Nephron progenitor cell (in vitro differentiated cells): ENCODE measurements at places on chromosomes 3 and 15.

- no peak for DNase-seq
Measured at GRCh38 chr3:133962849-133963248, 66.9 kb downstream of the SLCO2A1 start.

- no peak for DNase-seq
Measured at GRCh38 chr3:29334706-29335105, 53.8 kb downstream of the RBMS3 start.

DNA sequence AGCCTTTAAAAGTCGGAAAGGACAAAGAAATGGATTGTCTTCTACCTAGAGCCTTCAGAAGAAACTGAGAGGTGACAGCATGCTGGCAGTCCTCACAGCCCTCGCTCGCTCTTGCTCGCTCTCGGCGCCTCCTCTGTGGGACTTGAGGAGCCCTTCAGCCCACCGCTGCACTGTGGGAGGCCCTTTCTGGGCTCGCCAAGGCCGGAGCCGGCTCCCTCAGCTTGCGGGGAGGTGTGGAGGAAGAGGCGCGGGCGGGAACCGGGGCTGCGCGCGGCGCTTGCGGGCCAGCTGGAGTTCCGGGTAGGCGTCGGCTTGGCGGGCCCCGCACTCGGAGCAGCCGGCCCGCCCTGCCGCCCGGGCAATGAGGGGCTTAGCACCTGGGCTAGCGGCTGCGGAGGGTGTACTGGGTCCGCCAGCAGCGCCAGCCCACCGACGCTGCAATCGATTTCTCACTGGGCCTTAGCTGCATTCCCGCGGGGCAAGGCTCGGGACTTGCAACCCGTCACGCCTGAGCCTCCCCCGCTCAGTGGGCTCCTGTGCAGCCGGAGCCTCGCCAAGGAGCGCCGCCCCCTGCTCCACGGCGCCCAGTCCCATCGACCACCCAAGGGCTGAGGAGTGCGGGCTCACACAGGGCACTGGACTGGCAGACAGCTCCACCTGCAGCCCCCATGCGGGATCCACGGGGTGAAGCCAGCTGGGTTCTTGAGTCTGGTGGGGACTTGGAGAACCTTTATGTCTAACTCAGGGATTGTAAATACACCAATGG lies 953.8 kb upstream of the GBE1 start:
- DNase-seq: no peak

GRCh38 chr3:122307094-122307687 lies 17.9 kb upstream of the CSTA start:
- DNase-seq: no peak

DNA sequence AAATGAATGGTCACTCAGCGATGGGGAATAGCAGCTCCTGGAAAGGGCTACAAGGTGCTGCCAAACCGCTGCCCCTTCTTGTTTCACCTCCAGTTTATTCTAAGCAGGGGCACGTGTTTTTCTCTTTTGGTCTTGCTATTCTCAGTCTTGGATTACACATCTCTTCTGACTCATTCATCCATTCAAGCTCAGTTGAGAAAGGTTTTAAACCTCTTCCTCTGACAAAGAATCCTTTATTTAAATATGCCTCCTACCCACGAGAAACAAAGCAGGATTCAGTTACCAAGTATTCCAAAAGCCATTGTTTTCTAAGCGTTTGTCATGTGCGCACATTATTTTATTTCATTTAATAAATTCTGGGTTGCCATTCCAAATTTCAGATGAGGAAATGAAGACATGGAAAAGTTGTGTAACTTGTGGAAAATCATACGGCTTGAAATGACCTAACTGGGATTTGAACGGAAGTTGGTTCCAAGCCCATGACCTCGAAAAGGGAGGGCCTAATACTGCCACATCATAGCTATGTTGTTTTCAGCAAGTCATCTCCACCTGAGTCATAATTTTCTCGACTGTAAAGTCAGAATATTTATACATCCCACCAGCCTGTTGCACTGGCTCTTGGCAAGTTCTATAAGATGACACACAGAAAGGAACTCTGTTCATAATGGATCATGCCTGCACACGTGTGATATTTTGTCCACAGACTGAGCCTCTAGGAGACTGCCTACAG lies 292.0 kb upstream of the SLCO3A1 start:
- DNase-seq: no peak

GRCh38 chr3:73786321-73786807 lies 161.6 kb upstream of the PDZRN3 start:
- no peak for DNase-seq

- no peak for DNase-seq
Measured at GRCh38 chr3:125079675-125080045, 23.9 kb upstream of the HEG1 start.

- DNase-seq: no peak
Measured at GRCh38 chr15:71496336-71496955, 313.9 kb upstream of the NR2E3 start.

DNA sequence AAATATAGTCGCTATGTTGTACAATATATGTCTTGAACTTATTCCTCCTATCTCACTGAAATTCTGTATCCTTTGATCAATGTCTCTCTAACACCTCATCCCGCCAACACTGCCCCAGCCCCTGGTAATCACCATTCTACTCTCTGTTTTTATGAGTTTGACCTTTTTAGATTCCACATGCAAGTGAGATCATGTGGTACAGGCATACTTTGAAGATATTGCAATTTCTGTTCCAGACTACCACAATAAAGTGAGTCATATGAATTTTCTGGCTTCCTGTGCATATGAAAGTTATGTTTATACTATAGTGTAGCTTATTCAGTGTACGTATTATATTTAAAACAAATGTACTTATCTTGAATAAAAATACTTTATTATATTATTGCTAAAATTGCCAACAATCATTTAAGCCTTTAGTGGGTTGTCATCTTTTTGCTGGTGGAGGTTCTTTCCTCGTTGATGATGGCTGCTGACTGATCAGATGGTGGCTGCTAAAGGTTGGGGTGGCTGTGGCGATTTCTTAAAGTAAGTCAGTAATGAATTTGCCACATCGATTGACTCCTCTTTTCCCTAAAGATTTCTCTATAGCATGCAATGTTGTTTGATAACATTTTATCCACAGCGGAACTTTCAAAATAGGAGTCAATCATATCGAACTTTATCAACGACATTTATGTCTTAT lies 257.2 kb downstream of the NFKBIZ start:
- DNase-seq: no peak

- DNase-seq: no peak
Measured at GRCh38 chr3:149152420-149152819, 23.0 kb downstream of the HPS3 start.

- no peak for DNase-seq
Measured at GRCh38 chr15:30984542-30984941, 6.9 kb downstream of the MTMR10 start.

- DNase-seq: no peak
Measured at GRCh38 chr3:115792206-115792955, 169.1 kb downstream of the GAP43 start.

DNA sequence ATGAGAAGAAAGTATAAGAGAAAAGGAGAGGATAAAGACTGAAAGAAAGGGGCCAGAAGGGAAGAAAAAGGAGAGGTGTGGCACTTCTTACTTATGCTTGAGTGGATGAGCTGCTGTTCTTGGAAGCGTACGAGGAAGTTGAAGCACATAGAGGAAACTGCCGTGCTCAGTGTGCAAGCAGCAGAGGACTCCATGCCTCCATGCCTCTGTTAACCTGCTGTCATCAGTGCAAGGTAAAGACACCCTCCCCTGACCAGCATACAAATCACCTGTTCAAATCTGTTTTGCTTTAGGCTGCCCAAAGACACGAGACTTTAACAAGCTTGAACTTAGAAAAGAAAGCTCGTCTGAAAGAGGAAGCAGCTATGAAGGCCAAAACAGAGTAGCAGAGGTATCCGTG lies 6.4 kb downstream of the WDR5B start:
- no peak for DNase-seq

GRCh38 chr3:72128921-72129320 lies 344.0 kb upstream of the PROK2 start:
- no peak for DNase-seq

GRCh38 chr15:51168700-51169099 lies 74.0 kb upstream of the TNFAIP8L3 start:
- no peak for DNase-seq

DNA sequence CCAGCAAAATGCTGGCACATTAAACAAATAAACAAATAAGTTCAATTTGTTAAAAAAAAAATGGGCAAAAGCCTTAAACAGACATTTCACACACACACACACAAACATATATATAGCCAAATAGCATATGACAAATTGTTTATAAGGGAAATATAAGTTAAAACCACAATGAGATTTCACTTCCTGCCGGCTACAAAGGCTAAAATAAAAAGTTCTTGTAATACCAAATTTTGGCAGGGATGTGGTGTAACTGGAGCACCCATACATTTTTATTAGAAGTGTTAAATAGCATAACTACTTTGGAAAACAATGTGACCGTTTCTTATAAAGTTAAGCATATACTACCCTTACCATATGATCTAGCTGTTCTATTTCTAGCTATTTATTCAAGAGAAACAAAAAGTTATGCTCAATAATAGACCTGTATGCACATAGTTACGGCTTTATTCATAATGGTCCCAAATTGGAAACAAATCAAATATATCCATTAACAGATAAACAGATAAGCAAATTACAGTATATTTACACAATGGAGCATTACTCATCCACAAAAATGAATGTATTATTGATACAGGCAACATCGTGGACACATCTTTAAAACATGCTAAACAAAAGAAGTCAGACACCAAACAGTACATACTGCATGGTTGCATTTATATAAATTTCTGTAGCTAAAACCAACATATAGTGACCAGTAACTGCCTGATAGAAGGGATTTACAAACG lies 93.9 kb downstream of the EOMES start:
- DNase-seq: no peak

DNA sequence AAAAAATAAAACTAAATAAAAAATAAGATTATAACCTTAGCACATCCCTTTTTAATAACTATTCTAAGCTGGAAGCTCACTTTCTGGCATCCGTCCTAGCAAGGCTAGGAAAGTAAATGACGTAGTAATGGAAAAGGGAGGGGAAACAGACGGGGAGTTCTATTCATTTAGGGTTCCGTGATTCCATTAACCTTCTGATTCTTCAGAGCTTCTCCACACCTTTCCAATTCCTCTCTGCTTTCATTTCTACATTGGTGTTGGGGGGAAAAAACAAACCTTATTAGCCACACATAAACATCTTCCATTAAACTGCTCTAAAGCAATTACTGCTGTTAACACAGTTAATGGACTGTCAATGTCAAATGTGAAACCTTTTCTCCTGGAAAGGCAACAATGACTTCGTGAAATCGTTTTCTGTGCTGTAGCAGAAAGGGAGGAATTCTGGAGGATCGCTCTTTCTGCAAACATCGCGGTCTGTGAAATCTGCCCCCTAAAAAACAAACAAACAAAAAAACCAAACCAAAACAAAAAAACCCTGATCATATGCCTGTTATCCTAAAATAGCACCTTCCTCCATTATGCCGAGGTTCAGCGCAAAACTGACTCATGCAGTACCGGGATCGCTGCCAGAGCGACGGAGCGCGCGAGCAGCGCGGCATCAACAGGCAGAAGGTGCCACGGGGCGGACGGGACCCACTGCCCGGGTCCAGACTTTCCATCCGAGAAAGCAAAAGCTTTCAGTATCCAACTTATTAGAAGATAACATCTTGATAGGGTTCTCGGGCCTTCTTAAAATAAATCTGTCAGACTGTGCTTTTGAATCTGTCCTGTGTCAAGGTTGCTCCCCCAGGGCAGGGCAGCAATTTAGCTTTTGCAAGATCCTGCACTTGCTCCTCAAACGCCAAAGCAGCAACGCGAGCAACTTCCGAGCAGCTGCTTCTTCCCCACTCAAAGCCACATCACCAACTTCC lies 156.2 kb downstream of the FGF12 start:
- peak; percentile 5 for DNase-seq
